ENCODE measurements at places on chromosomes 1 and 21.

GRCh38 chr1:229087339-229087738, 183.6 kb upstream of the RAB4A start:
- no peak for DNase-seq

DNA sequence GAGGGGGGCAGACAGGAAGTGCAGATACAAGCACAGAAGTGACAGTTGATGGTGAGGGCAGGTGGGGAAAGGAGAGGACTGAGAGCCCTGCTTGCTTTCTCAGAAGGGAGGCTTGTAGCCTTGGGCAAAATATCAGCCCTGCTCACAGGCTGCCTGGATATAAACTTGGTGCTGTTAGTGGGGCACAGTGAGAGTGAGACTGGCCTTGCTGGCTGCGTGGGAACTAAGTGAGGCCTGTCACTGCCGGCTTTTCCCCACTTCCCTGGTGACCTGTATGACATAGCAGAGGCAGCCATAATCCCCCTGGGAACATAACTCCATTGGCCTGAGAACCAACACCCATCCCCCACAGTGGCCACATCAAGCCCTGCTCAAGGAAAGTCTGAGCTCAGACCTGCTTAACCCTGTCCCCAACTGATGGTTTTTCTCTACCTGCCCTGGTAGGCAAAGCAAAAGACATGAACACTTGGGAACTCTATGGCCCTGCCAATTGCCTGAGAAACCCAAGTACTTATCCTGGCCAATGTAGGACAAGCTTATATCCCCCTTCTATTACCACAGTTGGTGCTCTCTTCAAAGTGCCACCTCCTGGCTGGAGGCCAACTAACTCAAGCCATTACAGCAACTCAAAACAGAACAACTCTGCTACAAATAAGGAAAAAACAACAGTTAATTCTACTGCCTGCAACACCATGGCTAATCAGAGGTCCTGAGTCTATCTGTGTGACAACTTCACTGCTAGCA, 472.7 kb downstream of the PLPP3 start:
- DNase-seq: no peak

GRCh38 chr1:22870201-22870871, 102.3 kb downstream of the LACTBL1 start:
- no peak for DNase-seq

- no peak for DNase-seq
Observed at GRCh38 chr1:203289281-203289981, 15.9 kb upstream of the BTG2 start.

DNA sequence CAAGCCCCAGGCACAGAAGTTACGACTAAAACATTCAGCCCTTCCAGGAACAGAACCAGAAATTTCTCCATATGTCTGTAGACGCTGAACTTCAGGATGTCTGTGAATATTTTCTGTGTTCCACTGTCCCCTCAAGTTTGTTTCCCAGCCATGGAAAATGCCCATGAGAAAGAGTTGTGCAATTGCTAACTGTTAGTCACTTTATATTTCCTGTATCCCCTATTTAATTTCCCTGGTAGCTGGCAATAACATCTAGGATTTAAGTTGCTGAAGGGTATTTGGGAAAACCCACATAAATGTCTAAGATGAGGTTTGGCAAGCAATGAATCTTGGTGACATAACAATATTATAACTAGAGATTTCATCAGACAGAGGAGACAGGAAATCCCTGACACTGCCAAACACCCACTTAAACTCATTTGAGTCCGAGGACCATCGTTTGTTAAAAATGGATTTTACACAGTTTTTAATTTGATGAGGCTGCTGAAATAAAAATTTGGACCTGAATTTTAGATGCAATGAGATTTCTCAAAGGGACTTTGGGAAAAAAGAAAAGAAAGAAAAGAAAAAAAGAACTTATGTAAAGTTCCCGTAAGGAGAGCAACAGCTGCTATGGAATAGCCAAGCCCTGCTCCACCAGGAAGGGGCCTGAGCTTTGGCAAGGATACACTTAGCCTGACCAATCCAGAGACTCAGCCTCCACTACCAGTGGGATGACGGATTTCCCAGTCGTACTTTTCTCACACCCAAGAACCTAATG, 21.8 kb upstream of the ERRFI1 start:
- DNase-seq: no peak

Data from NCI-H146 (cell line).